Stimulated activated CD8-positive, alpha-beta memory T cell treated with anti-CD3 and anti-CD28 coated beads, Interleukin-15, amount 100 ng/mL, for 1 hour (primary cell): ENCODE measurements at places on chromosomes 1 and 21.

DNA sequence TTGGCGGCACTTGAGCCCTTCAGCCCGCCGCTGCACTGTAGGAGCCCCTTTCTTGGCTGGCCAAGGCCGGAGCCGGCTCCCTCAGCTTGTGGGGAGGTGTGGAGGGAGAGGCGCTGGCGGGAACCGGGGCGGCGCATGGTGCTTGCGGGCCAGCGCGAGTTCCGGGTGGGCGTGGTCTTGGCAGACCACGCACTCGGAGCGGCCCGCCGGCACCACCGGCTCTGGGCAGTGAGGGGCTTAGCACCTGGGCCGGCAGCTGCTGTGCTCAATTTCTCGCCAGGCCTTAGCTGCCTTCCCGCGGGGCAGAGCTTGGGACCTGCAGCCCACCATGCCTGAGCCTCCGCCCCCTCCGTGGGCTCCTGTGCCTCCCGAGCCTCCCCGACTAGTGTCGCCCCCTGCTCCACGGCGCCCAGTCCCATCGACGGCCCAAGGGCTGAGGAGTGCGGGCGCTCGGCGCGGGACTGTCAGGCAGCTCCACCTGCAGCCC lies 673.7 kb upstream of the BRINP3 start:
- DNase-seq, result no peak

DNA sequence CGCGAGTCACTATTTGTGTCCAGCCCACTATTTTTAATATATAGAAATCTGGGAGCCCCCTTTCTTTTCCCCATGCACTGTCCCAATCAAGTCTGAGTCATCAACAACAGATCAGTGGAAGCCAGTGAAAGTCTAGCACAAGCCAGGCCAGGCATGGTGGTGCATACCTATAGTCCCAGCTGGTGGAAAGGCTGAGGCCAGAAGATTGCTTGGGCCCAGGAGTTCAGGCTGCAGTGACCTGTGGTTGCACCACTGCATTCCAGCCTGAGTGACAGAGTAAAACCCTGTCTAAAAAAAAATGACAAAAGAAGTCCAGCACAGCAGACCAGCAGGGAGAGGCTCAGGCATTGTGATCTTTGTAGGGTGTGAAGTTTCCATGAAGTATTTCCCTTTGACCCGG lies 9.0 kb upstream of the RPL5 start:
- no peak for DNase-seq

- DNase-seq, result no peak
Measured at GRCh38 chr1:205091043-205091740, 6.9 kb upstream of the TMEM81 start.

GRCh38 chr21:38765056-38765455 lies 40.7 kb upstream of the ETS2 start:
- DNase-seq, result no peak

DNA sequence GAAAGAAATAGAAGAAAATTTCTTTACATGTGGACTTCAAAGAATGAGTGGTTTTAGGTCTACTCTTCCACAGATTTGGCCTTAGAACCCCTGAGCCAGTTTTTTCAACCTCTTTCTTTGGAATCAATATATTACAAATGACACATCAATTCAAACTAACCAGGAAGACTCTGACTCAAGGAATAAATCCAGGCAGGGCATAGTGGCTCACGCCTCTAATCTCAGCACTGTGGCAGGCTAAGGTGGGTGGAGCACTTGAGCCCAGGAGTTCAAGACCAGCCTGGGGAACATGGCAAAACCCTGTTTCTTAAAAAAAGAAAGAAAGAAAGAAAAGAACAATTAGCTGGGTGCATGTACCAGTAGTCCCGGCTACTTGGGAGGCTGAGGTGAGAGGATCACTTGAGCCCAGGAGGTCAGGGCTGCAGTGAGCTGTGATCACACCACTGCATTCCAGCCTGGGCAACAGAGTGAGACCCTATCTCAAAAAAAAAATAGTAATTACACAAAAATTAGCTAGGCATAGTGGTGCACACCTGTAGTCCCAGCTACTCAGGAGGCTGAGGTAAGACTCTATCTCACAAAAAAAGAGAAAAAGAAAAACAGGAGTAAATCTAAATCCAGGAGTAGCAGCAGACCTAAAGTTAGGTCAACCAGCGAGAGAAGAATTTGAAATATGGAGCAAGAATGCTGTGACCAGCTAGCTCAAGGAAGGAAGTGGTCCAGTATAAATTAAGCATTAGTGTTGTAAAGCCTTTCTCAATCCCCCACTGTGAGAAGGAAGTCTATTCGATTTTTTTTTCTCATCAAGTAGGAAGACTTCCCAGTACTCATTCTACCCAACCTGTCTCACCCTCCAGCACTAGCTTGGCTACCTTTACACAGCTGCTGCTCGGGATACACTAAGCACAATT lies 1.9 kb downstream of the SORT1 start:
- no peak for DNase-seq
